ENCODE measurements at places on chromosomes 6 and 20.
A peak's percentile ranks its signal among the peaks of the same experiment; 100 is the strongest.

- no peak for DNase-seq
These were observed 187.8 kb downstream of the ANKRD60 start for GRCh38 chr20:58040447-58041290.

DNA sequence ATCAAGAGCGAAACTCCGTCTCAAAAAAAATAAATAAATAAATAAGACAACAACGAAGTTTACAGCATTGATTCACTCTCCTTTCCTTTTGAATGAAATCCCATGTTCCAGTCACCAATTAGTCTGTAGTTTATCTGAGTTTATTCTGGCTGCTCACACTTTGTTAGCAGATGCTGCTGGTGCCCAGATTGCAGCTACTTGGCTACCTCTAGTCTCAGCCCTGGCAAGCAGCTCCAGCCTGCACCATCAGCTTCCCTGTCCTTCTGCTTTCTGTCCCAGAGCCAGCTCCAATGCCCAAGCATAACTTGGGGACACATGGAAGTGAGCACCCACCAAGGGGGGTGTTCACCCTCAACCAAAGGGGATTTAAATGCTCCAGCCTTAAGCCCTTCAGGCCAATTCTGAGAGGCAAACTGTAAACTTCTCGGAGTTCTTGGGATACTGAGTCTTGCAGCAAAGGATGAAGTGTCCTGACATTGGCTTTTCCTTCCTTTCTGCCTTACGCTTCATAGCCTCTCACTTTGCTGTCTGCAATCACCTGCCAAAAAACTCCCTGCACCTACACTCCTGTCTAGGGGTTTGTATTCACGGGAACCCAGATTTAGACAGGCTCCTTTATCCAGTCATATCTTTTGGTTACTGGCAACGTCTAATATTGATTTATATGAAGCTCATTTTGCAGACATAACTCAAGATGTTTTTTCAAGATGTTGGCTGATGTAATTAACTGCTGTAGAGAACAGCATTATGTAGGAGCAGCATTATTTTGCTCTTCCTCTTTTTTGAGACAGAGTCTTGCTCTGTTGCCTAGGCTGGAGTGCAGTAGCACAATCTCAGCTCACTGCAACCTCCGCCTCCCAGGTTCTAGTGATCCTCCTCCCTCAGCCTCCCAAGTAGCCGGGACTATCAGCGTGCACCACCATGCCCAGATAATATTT is 9.8 kb upstream of the TASP1 start:
- no peak for DNase-seq

DNA sequence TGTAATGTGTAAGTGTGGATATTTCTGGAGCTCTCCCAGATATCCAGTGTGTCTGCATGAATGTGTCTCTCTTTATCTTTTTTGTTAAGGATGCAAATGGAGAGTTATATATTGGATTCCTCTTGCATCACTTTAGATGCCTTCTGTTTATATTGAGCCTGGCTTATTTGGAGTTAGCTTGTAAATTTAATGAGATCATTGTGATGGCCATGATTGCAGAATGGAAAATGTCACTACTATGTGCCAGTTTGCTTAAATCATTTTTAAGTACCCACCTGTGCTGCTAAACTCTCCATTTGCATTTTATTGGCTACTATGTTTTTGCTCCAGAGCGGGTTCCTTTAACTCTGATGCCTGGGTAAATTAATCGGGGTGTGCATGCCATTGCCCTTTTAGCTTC is 334.8 kb downstream of the UTRN start:
- no peak for DNase-seq

DNA sequence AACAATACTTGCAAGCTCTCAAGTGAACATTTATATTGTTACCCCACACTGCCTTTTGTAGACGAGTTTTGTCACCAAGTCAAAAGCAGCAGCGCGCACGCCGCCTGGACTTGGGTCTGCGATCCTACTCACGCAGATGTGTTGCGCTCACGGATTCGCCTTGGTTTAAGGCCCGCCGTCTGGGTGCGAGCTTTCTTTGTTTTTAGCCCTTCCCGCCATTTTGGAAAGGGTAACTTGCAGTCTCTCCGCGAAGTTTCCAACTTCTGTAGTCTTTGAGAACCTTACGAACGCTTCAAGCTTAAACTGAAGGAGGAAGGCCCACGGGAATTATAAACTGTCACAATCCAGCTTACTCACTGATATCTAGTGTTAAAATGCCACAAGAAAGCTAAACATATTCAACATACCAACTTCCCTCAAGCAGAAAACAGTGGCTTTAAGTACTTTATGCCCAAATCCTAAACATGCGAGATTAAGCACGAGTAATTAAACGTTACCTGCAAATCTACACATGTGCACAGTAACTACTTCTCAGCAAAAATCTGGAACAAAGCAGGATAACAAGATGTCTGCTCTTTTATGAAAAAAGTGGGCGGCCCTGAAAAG is 80.4 kb upstream of the BTN3A2 start:
- peak; percentile 52 for DNase-seq

DNA sequence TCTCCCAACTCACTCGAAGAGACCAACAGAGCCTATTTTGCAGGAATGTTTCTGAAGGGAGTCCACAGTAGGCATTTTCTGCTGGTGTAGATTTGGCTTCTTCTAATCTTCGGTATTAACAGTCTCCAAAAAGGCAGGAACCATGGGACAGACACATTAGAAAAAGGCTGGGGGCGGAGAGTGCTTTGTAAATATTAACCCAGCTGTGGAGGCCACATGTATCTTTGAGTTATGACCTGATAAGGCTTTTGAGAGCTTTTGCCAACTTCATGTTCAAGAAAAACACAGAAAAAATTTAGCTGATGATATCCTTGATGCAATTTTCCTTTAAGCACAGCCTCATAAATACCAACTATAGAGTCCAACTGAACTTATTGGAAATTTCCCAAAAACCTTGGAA is 119.4 kb upstream of the TSHZ2 start:
- no peak for DNase-seq

GRCh38 chr6:51025082-51025777 is 206.6 kb downstream of the TFAP2B start:
- no peak for DNase-seq
